NCI-H524 (cell line): ENCODE measurements at places on chromosomes 2 and 18.

DNA sequence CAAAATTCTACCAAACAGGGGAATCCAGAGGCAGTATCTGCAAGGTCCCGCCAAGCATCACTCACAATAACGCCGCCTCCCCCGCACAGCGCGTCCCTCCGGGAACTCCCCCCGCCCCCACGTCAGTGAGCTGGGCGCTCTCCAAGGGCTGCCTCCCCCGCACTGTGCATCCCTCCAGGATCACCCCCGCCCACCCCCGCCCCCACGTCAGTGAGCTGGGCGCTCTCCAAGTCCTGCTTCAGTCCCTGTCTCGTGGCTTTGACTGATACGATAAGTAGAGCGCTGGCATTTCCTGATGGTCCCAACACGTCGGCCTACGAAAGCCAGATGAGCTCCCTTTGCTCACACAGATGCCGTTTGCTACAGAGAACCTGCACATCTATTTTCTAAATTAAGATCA lies 130.7 kb upstream of the TPO start:
- DNase-seq: no peak

DNA sequence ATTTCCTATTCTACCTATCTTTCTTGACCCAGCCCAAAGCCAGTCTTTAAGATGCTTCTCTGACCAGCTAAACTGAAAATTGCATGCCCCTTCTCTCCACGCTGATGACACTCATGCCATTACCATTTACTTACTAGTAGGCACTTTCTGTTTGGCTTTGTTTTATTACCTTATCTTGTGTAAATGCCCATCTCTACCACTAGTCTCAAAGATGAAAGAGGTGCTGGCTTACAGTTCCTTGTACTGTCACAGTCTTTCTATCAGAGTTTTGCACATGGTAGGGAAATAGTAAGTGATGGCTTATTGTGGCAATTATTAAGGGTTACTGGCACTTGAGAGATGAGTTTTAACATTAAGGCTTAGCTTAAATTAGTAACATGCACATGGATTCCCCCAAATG lies 352.1 kb downstream of the RBM43 start:
- DNase-seq: no peak

GRCh38 chr2:202687276-202687675 lies 52.5 kb downstream of the FAM117B start:
- no peak for DNase-seq

DNA sequence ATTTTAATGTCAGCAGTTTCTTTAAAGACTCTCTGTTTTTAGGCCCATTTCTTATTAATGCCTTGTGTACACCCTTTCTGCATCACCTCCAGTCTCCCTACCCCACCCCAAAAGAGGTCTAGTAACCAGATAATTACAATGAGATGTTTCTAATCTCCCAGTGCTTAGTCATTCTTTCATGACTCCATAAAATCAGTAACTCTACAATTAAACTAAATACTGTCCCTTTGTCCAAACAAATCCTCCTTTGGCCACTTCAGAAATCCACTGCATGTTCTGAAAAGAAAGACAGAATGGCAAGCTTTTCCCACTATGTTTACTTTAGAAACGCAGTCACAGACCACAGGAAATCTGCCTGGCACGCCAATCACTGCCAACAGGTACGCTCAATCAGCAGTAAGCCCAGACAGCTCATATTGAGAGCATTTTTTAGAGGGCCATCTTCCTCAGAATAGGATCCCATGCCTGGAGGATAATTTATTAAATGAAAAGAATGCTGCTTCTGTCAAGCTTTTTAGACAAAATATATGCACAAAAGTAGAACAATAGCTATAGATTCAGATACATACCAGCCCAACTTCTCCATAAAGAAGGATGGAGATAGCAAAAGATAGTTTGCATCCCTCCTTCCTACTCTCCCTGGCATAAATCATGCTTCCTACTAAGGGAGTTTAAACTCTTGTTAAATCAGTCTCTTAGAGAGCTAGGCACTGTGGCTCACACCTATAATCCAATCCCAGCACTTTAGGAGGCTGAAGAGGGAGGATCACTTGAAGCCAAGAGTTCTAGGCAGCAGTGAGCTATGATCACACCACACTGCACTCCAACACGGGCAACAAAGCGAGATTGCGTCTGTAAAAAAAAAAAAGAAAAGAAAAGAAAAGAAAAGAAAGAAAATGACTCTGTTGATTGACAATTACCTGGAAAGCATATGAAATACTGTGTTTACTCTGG lies 14.6 kb downstream of the CLASP1 start:
- no peak for DNase-seq

DNA sequence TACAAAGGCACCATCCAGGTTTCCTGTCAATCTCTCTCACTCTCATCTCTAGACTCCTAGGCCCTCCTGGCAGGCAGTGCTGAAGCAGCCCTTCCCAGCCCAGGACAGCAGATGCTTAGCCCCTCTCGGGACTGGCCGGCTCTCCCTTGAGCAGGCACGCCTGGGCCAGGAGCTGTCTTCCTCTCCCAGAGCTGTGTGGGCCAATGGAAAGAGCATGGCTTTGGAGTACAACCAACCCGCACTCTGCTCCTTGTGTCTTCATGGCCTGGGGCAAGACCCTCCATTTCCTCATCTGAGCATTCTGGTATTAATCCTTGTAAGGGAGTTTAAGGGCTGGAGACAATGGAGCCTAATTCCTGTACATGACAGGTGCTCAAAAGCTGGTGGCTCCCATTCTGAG lies 97.2 kb downstream of the CAPN13 start:
- no peak for DNase-seq

GRCh38 chr2:169358016-169358415 lies 4.3 kb downstream of the LRP2 start:
- DNase-seq: no peak

DNA sequence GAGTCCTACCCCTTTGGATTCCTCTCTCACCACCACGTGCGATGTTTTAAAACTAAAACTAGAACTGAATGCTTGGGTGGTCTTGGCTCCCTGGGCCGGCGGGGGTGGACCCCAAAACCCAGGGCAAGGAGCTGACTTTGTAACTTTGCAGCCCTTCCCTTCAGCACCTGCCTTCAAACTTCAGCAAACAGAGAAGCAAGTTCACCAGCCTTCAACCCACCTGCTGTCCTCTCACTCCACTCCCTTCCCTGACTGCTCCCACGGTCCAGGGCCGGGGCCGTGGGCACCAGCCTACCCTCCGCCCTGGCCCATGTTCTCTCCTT lies 54.5 kb downstream of the COL6A3 start:
- DNase-seq: no peak

GRCh38 chr2:62296832-62297623 lies 101.1 kb downstream of the B3GNT2 start:
- no peak for DNase-seq

DNA sequence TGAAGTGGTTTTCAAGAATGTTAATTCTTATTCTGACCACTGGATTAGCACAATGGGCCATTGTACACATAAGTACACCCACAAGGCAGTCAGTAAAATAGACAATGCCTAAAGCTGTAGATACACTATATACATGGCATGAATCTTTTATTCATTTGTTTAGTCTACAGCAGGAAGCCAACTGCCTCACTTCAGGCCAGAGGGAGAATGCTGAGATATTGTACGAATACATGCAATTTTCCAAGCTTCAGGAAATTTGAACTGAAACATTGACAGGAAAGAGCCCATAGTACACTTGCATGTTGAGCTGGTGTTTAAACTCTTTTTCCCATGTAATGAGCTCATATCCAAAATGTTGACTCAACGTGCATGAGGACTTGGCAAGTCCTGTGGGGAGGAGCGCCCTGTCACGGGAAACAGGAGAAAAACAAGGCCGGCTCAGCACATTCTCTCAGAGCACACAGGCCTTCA lies 111.6 kb upstream of the CYP1B1 start:
- DNase-seq: no peak
